HCT116 (cell line): ENCODE measurements at places on chromosomes 1 and 21.

DNA sequence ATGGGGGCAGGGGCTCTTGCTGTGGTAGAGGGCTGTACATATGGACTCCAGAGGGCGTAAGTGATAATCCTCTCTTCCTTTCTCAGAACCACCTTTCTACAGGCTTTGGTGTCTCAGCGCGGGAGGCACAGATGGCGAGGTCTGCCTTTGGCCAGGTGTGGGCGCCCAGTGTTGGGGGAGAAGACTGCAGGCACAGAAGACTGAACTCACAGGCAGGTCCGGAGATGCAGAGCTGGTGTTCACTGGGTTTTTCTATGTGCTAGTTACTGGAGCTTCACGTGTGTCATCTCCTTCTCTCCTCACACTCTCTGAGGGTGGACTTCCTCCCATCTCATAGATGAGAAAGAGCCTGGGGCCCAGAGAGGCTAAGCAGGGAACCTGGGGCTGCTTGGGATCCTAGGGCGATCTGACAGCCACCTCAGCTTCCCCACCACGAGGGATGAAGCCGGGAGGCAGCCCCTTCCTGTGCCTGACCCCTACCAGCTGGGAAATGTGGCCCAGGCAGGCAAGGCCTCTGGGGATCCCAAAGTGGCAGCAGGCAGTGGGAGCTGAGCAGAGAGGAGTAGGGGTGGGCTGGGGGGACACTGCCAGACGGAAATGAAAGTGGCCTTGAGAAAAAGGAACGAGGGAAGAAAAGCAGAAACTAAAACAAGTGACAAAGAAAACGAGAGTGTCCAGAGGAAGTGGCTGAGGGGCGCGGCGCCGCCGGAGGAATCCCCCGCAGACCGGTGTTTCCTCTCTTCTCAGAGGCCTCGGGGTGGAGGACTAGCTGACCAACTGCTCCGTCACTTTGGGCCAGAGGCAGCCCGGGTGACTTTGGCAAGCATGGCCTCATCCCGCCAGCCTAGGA is 191.6 kb downstream of the HIVEP3 start:
- peaks cover 9% of the 10 kb centered on the region; the same call in 1 of the 2 replicates for H3K27me3 ChIP-seq
- no peaks in the 10 kb centered on the region for H3K4me1 ChIP-seq
- DNase-seq, result no peak
- no peak overlapping the region for H3K4me3 ChIP-seq

DNA sequence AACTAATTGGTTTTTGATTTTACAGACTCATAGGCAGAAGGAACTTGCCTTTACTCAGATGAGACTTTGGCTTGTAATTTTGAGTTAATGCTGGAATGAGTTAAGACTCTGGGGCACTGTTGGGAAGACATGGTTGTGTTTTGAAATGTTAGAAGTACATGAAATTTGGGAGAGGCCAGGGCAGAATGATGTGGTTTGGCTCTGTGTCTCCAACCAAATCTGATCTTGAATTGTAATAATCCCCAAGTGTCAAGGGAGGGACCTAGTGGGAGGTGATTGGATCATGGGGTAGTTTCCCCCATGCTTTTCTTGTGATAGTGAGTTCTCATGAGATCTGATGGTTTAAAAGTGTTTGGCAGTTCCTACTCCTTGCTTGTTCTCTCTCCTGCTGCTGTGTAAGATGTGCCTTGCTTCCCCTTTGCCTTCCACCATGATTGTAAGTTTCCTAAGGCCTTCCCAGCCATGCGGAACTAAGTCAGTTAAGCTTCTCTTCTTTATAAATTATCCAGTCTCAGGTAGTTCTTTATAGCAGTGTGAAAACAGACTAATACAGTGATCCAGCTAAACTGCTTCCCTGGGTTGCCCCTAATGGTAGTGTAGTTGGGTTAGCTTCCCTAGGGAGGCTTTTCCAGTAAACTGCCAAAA is 10.2 kb downstream of the CPT2 start:
- no peak for DNase-seq
- H3K4me3 ChIP-seq, result no peak overlapping the region
- peaks cover 24% of the 10 kb centered on the region for H3K36me3 ChIP-seq
- H3K27ac ChIP-seq, result no peak overlapping the region

DNA sequence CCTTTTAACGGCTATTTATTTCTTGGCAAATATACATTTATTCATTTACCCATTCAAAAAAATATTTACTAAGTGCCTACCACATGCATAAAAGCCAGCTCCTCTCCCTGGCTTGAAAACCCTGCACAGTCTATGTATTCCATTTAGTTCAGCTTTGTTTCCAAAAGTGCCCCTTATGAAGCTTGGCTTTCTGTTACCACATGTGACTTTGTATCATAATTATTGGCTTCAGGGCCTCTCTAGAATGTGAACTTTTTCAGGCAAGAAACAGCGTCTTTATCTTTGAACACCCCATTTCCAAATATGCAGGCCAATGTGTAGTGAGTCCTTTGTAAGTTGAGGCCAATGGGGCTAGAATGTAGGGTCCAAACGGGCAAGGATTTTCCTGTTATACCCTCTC is 69.4 kb downstream of the CACHD1 start:
- no peaks in the 10 kb centered on the region for H3K36me3 ChIP-seq
- H3K27me3 ChIP-seq, result no peaks in the 10 kb centered on the region
- H3K4me1 ChIP-seq, result no peaks in the 10 kb centered on the region
- DNase-seq, result no peak
- H3K27ac ChIP-seq, result no peak overlapping the region

- no peaks in the 10 kb centered on the region for H3K27me3 ChIP-seq
- peaks cover 5% of the 10 kb centered on the region; the same call in 1 of the 2 replicates for H3K4me1 ChIP-seq
- no peaks in the 10 kb centered on the region for H3K36me3 ChIP-seq
These were observed 3.6 kb downstream of the NIBAN1 start for GRCh38 chr1:184970691-184971161.

DNA sequence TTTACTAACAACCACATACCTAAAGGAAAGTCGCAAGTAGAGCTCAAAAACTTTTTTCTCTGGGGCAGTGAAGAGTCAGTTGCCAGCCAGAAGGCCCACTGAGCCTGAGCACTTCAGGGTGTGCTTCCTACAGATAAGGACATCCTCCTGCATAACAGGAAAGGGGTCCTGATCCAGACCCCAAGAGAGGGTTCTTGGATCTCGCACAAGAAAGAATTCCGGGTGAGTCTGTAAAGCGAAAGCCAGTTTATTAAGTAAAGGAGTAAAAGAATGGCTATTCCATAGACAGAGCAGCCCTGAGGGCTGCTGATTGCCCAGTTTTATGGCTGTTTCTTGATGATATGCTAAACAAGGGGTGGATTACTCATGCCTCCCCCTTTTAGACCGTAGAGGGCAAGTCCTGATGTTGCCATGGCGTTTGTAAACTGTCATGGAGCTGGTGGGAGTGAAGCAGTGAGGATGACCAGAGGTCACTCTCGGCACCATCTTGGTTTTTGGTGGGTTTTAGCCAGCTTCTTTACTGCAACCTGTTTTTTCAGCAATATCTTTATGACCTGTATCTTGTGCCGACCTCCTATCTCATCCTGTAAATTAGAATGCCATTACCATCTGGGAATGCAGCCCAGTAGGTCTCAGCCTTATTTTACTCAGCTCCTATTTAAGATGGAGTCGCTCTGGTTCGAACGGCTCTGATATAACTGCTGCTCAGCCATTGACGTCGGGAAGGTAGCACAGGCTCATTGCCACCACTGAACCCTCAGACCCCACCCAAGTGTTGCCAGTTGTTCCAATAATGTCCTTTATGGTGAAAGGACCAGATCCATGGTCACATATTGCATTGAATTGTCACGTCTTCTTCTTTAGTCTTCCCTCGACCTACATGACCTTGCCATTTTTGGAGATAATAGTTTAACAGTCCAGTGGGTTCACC is 96.6 kb upstream of the ERRFI1 start:
- no peaks in the 10 kb centered on the region for H3K27me3 ChIP-seq
- no peaks in the 10 kb centered on the region for H3K36me3 ChIP-seq
- peaks cover 79% of the 10 kb centered on the region for H3K4me1 ChIP-seq
- peak overlapping the region; percentile 99 for H3K27ac ChIP-seq

GRCh38 chr1:97920276-97920831 is 480 bp downstream of the DPYD start:
- DNase-seq, result no peak
- no peaks in the 10 kb centered on the region; the same call in 1 of the 2 replicates for H3K4me1 ChIP-seq
- H3K27me3 ChIP-seq, result no peaks in the 10 kb centered on the region

GRCh38 chr1:151702936-151703335 is 13.7 kb downstream of the CELF3 start:
- no peaks in the 10 kb centered on the region for H3K27me3 ChIP-seq
- no peaks in the 10 kb centered on the region for H3K4me1 ChIP-seq
- peaks cover 4% of the 10 kb centered on the region; the same call in 1 of the 2 replicates for H3K36me3 ChIP-seq
- H3K27ac ChIP-seq, result no peak overlapping the region

DNA sequence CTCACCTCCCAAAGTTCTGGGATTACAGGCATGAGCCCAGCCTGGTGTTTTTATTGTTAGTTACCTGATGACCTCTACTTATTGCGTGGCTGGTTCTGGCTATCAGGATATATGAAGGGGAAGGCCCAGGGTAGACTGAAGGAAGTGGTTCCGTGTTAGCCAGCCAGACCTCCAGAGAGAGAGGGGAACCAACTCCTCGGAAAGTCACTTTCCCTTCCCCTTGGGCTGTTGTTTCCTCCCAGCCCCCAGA is 2.5 kb upstream of the RCSD1 start:
- no peaks in the 10 kb centered on the region for H3K4me1 ChIP-seq
- H3K27ac ChIP-seq, result no peak overlapping the region
- DNase-seq, result no peak
- H3K36me3 ChIP-seq, result no peaks in the 10 kb centered on the region
- H3K4me3 ChIP-seq, result no peak overlapping the region

- no peak overlapping the region for H3K4me3 ChIP-seq
- no peaks in the 10 kb centered on the region for H3K27me3 ChIP-seq
- no peak overlapping the region for H3K27ac ChIP-seq
- DNase-seq, result no peak
These were observed 346.4 kb downstream of the CHRM3 start for GRCh38 chr1:239732770-239733169.

- DNase-seq, result no peak
- H3K27me3 ChIP-seq, result no peaks in the 10 kb centered on the region; the same call in 1 of the 2 replicates
- no peaks in the 10 kb centered on the region for H3K4me1 ChIP-seq
- H3K36me3 ChIP-seq, result no peaks in the 10 kb centered on the region
- no peak overlapping the region for H3K4me3 ChIP-seq
- no peak overlapping the region for H3K27ac ChIP-seq
These were observed 34.0 kb downstream of the CAPN8 start for GRCh38 chr1:223631473-223631872.

GRCh38 chr1:27505420-27505680 is 15.4 kb upstream of the WASF2 start:
- no peaks in the 10 kb centered on the region for H3K27me3 ChIP-seq
- no peak for DNase-seq
- no peaks in the 10 kb centered on the region for H3K36me3 ChIP-seq
- no peak overlapping the region for H3K4me3 ChIP-seq
- peaks cover 6% of the 10 kb centered on the region; the same call in 1 of the 2 replicates for H3K4me1 ChIP-seq
- no peak overlapping the region; the same call in 1 of the 2 replicates for H3K27ac ChIP-seq

DNA sequence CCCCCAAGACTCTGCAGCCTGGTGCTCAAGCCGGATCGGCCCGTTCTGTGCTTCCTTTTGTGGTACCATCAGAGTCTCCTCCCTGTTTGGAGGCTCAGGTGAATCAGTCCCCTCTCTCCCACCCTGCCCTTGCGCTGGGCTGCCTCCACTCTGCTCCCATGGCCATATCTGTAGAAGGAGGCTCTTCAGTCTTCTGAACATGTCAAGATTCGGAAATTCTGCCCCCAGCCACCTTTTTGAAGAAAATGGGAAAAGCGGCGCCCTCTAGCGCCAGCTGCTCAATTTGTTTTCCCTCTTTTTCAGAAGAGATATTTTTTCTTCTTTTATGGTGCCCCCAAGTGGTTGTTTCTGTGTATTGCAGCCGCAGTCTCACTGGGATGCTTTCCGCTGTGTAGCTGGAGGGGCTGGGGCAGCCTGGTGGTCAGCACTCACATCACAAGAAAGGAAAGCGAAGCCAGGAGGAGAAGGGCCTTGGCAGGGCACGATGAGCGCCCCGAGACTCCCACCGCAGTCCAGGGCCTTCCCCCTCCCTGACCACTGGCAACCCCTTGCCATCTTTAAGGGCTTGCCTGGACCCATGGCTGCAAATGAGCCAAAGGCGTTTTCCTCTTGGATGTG is 58.4 kb upstream of the CACNA1E start:
- H3K27ac ChIP-seq, result no peak overlapping the region
- H3K36me3 ChIP-seq, result no peaks in the 10 kb centered on the region
- no peak overlapping the region for H3K4me3 ChIP-seq
- no peaks in the 10 kb centered on the region; the same call in 1 of the 2 replicates for H3K27me3 ChIP-seq
